ENCODE measurements at places on chromosomes 6 and 20.

DNA sequence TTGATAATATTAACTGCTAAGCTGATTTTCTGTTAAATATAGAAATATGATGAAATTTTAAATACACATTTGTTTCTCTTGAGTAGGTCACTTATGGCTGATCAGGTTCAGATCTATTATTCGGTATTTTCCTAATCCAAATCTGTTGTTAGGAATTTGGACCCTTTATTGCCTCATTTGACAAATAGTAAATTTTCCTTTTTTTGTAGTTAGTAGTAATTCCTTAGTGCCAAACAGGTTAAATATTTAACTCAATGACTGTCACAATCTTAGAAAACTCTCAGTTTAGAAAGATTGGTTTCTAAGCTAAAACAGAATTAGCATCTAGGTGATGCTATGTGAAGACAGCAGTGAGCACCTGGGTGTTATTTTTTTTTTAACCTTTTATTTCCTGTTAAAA, 1598.9 kb downstream of the KHDRBS2 start:
- DNase-seq = no peak

DNA sequence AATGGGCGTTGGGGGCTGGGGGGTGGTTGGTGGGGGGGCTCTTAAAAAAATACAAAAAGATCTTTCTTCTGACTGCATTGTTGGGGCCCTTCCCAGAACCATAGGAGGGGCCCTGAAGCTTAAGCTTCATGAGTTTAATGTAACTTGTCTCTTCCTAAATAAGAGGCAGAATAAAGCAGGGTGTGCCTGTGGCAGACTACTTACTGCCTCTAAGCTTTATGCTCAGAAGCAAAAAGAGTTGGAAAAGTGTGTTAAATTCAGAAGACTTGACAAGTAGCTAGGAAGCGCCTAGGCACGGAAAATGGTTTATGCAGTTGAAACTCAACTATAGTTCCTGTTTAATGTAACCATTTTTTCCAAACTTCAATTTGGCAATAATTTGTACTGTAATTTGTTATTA, 44.5 kb downstream of the TIAM2 start:
- DNase-seq = no peak

- DNase-seq = no peak
Observed at GRCh38 chr20:9597547-9597946, 83.2 kb downstream of the LAMP5 start.

DNA sequence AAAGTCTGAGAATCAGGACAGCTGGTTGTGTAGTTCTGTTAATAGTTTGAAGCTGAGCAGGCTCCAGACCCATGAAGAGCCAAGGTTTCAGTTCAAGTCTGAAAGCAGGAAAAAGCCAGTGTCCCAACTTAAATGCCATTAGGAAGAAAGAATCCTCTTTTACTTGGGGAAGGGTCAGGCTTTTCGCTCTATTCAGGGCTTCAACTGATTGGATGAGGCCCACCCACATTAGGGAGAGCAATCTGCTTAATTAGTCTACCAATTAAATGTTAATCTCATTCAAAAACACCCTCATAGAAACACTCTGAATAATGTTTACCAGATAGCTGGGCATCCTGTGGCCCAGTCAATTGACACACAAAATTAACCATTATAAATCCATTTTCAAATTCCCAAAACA, 462.2 kb downstream of the EPM2A start:
- DNase-seq = no peak

DNA sequence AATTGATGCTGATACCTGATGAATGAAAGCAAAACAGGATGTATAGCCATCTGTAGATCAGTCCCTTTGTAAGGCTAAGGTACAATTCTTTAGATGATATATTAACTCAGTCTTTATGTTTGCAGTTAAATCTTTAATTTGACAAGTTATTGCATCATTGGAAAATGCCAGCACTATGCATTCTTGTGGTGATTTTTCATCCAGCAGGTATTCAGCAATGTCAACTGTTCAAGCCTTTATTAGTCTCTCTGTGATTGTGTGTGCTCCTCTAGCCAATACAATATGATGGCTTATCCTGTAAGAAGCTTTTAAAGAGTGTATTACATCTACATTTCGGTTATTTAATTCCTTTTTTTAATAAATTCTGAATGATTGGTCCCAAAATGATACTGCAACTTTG, 34.3 kb downstream of the HLA-DMB start:
- no peak for DNase-seq

DNA sequence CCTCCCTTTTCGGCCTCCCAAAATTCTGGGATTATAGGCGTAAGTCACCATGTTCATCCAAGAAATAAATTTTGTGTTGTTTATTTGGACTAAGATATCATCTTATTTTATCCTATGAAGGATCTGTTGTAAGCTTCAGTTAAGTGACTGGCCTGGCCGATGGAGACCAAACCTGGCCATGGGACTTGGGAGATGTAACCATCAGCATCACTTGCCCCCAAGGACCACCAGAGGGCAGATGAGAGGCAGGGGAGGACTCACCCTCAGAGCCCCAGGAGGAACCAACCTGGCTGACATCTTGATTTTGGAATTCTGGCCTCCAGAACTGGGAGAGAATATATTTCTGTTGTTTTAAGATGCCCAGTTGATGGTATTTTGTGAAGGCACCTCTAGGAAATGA, 266.7 kb downstream of the CDH26 start:
- no peak for DNase-seq

DNA sequence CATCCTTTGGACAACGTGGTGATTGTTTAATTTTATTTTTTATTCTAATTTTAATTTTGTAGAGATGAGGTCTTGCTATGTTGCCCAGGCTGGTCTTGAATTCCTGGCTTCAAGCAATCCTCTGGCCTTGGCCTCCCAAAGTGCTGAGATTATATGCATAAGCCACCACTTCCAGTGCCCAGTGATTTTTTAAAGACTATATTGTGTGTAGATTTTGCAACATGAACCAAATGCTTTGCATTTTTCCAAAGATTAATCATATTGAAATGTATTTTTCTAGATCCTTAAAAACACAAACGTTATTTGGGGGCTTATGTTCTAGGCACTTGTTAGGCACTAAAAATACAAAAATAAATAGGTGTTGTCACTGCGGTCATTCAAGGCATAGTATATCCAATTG, 117.6 kb upstream of the CCN2 start:
- no peak for DNase-seq

DNA sequence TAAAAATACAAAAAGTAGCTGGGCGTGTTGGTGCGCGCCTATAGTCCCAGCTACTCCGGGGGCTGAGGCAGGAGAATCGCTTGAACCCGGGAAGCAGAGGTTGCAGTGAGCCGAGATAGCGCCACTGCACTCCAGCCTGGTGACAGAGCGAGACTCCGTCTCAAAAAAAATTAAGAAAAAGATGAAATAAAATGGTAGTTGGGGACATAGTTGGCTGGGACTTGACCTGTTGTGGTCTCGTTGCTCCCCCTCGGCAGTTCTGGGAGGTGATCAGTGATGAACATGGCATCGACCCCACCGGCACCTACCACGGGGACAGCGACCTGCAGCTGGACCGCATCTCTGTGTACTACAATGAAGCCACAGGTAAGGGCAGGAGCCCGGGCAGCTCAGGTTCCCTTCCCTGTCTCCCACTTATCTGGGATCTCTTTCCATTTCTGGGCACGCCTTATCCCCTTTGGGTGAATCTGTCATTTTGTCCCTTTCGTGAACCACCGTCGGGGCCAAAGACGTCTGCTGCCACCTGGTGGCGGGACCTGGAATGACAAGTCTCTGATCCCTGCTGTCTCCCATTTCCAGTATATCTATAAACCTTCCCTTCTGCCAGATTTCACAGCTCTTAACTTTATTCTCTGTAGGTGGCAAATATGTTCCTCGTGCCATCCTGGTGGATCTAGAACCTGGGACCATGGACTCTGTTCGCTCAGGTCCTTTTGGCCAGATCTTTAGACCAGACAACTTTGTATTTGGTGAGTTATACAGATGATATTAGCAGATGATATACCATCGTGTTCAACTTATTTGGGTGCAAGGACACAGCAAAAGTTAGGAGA, 2.3 kb downstream of the TUBB start:
- no peak for DNase-seq

- DNase-seq = no peak
Observed at GRCh38 chr6:77298283-77298682, 165.0 kb downstream of the HTR1B start.
